Activated T-helper 1 cell treated with Interleukin-2 at 50 U/mL for 16 hours (primary cell): ENCODE measurements at places on chromosomes 4 and X.

- no peak for DNase-seq
These were observed 30.9 kb downstream of the CD38 start for GRCh38 chr4:15809058-15809457.

DNA sequence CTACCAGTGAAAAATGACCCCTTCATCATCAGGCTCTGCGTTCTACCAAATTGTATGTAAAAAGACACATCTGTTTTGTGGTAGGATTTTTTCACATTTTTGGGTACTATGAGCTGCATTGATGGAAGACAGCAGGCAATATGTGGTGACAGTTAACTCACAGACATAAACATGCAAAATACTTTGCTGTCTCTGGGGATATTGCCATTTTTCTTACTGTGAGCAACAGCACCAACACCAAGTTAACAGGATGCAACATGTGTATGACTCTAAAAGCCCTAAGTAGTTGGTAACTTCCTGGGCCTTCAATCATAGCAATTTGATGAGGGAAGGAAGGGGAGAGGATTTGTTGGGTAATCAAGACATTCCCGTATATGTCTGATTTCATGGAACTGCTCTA lies 56.4 kb upstream of the DRP2 start:
- no peak for DNase-seq

GRCh38 chrX:154918060-154918483 lies 31.9 kb downstream of the F8A1 start:
- no peak for DNase-seq

DNA sequence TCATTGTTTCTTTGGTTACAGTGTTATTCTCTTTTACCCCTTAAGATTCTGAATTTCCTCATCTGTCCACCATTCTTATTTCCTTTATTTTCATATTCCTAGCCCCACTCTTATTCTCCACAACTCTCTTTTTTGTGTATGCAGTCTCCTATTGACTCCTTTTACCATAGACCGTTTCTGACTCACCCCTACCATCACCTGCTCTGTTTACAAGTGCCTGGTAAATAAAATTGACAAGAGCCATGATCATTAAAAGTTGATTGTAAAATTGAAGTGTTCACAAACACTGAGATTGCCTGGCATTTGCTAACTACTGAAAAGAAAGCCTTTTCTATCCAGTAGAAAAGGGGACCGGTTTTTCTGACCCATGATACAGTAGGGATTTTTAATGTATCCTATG lies 54.4 kb downstream of the MRPL1 start:
- DNase-seq: no peak

- no peak for DNase-seq
These were observed 220.1 kb upstream of the PSAPL1 start for GRCh38 chr4:7654550-7655445.

DNA sequence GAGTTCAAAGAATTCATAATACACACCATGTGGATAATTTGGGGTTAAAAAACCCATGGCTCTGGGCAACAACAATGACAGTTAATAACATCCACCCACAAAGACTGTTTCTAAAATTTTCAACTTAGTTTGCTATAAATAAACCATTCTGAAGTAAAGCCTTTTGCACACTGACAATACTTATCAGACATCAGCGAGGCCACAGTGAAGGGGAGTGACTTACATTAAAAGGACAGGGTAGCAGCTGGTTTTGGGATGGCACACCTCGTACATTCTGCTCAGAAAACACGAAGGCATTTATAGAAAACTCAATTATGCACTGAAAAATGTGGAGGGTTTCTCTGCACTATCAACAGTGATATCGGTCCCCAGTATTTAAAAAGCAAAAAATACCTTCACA lies 4.9 kb upstream of the ASB11 start:
- DNase-seq: no peak

DNA sequence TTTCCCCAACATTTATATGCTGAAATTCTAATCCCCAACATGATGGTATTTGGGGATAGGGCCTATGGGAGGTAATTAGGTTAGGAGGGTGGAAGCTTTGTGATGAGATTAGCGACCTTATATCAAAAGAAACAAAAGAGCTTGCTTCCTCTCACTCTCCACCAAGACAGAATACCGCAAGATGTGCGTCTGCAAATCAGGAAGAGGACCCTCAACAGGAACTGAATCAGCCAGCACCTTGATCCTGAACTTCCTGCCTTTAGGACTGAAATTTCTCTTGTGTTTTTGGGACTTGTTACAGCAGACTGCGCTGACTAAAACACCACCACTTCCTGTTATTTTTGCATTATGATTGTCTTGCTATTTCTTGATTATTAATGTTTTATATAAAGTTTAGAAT lies 1889.4 kb downstream of the C4orf33 start:
- DNase-seq: no peak

DNA sequence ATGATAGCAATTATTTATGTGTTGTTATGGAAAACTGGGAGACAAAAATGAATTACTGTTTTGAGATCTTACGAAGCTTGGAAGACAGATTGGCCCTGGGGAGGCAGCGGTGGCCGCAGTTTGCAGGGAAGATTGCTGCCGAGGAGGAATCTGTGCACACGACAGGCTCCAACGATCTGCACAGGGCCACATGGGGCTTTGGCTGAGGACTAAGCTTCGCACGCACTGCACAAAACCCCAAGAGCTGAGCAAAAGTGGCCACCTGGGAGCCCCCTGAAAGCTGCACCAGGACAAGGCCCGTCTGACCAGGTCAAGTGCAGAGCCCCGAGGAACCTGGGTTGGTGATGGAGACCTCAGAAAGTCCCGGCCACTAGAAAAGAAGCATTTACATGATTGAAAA lies 5.2 kb upstream of the PDE6B start:
- DNase-seq: no peak

- no peak for DNase-seq
These were observed 91.7 kb downstream of the FHDC1 start for GRCh38 chr4:153027866-153028265.

DNA sequence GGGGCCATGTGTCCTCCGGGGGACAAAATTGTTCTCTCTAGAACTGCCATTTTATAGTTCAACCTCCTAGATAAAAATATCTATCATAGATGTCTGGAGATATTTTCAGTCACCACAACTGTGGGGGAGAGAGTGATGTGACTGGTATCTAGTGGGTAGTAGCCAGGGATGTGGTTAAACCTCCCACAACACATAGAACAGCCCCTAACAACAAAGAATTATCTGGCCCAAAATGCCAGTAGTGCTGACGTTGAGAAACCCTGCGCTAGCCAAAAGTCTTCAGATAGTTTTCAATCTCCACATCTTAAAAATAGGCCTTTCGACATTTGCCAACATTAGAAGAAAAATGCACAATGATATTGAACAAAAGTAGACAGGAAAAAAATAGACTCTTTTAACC lies 19.0 kb upstream of the SUPT20HL2 start:
- no peak for DNase-seq
